ENCODE measurements at places on chromosomes 13 and 19. TPM values are rescaled to one million over a fixed set of nuclear protein-coding genes. Genes with fewer than 3 reads are reported as not detected.
A peak's percentile ranks its signal among the peaks of the same experiment; 100 is the strongest.

- DNase-seq = peak; percentile 46
These were observed 2.6 kb upstream of the PEPD start for GRCh38 chr19:33524024-33524664.

Gene FFAR1
- not detected for polyA plus RNA-seq

DNA sequence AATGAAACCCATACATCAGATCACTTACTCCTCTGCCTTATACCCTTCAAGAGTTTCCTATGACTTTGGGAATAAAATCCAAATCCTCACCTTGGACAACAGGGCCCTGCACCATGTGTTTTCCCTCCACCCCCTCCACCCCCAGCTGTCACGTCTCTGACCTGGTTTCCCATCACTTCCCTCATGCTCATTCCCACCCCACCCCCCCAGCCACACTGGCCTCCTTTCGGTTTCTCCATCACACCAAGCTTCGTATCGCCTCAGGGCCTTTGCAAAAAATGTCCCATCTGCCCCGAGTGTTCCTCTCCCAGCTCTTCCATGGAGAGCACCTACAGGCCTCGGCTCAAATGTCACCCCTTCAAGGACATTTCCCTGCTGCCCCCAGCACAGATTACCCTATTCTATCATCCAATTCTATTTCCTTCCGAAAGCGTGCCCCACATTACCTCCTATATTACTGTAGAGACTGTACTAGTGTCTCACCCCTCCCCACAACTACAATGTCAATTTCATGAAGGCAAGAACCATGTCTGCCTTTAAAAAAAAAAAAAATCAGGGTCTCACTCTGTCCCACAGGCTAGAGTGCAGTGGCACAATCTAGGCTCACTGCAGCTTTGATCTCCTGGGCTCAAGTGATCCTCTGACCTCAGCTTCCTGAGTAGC, 16.8 kb upstream of the FFAR2 start:
- DNase-seq = no peak

DNA sequence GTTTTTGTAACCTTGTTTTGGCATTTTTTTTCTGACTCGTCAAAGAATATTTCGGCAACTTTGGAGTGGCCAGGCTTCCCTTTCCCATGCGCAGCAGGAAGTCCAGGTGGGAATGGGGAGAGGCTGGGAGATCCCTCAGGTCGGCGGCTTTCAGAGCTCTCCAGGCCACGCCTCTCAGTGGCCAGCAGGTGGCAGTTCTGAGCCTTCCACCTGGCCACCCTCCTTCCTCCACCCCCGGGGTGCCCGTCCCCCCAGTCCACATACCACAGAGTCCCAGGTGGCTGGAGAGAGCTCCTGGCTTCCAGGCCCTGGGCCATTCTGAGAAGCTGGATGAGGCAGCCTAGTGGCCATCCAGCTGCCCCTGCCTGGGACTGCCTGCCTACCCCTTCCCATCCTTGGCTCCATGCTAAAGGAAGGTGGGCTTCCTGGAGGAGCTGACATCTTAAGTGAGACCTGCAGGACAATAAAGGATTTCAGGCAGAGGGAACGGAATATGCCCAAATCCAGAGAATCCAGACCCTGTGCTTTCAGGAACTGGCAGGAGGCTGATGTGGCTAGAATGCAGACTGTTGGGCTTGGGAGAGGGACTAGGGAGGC, 46.3 kb downstream of the CCNE1 start:
- DNase-seq = peak; percentile 82

DNA sequence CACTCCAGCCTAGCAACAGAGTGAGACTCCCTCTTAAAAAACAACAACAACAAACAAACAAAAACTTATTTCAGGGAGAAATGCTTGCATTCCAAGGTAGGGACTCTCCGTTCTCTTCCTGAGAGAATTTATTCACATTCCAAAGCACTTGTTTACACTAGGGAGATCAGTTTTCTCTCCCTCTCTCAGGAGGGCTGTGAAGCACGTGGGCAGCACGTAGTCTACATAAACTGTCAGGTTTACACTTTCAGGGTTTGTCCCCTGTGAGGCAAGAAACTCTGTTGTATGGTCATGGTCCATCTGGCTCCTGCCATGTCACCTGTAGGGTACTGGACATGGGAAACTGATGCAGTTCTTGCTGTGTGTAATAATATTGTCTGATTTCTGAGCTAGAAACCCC, 31.6 kb downstream of the WDR87 start:
- no peak for DNase-seq

Gene TTC9B
- 0.24 TPM for polyA plus RNA-seq

Gene ETV2
- polyA plus RNA-seq = 2.3 TPM

DNA sequence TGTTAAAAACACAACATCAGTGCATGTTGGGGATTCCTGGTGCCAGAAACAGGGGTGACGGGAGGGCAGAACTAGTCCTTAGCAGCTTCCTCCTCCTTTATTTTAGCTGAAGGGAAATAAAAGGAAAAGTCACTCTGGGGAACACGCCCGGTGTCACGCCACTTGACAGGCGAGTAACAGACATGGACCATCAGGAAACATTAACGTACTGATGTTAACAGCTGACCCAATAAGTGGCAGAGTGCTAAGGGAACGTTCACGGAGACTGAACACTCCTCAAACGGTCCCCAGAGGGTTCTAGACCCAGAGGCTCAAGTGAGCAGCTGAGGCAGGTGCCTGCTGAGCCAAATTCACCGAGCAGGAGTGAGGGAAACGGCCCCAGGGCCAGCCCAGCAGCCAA, 13.9 kb upstream of the EIF3G start:
- no peak for DNase-seq

Gene BCAM
- polyA plus RNA-seq = 84.3 TPM

DNA sequence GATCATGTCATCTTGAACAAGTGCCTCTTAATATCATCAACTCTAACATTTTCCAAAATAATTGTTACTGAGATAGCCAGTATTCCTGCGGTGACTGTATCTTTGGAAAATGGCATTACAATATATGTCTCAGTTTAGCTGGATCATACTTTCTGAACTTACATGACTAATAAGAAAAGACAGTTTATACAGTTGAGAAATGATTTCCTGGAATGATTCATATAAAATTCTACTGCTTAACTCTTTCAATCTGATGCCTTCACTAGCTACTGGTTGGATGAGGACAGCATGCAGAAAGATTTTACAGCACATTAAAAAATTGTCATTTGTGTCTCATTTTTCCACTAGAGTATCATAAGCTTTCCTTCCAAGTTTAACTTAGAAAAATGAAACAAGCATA, 302.1 kb downstream of the PCDH17 start:
- no peak for DNase-seq

Gene CEACAM20
- not detected for polyA plus RNA-seq

Gene ADAMTSL5
- 0.82 TPM for polyA plus RNA-seq

DNA sequence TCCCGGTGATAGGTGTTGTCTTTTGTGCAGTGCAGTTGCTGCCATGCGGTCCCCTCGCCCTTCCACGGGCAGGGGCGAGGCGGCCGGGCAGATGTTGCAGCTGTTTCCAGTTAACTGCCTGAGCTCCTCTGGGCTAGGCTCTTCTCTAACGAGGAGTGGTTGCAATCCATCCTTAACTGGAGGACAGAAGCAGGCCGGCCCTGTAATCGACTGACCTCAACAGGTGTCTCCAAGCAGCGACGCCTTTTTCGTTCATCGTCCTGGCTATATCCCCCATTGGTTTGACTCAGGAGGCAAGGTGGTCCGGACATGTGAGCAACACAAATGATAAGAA, 1.9 kb upstream of the TSC22D1 start:
- DNase-seq = no peak

DNA sequence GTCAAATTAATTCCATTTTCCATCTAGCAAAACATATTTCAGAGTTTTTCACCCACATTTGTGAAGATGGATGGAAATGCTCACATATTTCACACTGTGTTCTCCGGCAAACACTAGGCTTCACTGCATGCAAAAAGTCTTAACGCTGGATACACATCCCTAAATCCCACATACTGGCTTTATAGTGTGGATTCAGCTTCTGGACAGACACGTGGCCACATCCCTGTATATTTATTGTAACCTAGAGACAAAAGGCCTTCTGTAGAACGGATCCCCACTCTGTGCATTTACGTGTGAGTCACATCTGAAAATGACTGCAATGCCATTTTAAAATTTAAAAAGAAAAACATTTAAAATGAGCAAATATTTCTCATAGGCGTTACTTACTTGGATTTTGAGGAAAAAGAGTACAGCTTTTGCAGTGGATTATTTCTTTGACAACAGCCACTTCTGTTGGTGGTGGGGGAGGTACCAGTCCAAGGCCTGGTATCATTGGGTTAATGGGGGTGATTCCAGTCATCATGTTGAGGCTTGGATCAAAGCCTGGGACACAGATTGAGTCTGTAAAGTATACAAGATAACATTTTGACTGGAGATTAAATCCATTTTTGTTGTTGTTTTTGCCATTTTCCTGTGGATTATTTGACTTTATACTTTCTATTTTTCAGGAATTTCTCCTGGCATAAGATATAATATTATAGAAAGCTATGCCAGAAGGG, 337.7 kb downstream of the DNAJC15 start:
- no peak for DNase-seq

Gene GNA15
- polyA plus RNA-seq = 0.45 TPM

GRCh38 chr13:63696055-63696454, 2280.4 kb upstream of the PCDH20 start:
- DNase-seq = no peak

DNA sequence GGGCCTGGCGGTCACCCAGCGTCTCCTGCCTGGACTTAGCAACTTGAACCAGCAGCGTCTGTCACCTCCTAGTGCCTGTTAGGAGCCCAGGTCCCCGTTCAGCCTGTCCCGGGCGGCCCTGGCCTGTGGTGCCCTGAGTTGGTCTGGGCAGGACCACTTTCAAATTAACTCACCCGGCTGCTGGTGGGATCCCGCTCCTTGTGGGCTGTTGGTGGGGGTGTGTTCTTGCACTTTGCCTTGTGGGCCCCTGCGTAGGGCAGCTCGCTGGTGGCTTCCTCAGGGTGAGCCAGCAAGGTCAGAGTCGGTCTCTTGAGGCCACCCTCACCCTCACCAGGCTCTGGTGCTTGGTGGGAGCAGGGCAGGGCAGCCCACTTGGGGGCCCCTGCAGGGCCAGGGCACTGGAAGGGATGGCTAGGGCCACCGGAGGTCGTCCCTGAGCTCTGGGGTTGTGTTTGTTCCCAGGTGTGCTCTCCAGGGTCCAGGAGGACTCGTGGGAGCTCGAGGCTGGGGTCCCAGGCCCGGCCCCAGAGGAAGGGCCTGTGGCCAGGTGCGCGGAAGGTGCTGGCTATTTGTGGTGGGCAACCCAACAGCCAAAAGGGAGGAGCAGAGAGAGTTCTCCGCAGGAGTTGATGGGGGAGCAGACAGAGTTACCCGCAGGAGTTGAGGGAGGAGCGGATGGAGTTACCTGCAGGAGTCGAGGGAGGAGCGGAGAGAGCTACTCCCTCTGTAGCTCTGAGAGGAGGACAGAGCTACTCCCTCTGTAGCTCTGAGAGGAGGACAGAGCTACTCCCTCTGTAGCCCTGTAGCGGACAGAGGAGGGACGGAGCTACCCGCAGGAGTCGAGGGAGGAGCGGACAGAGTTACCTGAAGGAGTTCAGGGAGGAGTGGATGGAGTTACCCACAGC, 16.9 kb downstream of the TFDP1 start:
- DNase-seq = no peak

DNA sequence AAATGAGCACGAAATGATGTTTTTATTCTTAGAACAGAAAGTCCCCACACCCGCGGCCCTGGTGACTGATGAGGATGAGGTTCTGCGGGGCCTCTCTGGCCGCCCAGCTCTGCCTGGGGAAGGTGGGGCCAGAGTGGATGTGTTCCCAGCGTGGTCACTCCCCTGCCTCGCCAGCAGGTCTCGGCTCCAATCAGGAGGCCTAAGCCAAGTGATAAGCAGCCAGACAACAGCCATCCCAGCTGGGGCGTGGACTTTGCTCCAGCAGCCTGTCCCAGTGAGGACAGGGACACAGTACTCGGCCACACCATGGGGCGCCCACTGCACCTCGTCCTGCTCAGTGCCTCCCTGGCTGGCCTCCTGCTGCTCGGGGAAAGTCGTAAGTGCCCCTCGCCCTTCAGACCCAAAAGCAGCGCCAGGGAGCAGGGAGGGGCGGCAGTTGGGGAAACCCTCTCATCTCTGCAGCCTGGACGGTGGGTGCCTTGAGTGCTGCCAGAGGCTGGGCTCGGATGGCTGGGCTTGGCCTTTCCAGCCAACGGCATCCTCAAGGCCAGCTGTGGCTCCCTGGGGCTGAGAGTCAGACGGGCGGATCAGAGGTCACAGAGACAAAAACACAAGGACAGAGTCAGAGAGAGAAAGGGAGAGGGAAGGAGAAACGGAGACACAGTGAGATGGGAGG, at the start of gene F10:
TSS of gene F10 (plus strand) at position 250 of the 676 bp plus-strand sequence. CDS start at position 307, 57 bp downstream.
- DNase-seq = no peak

- no peak for DNase-seq
These were observed 102.0 kb downstream of the STARD13 start for GRCh38 chr13:33183431-33184111.

DNA sequence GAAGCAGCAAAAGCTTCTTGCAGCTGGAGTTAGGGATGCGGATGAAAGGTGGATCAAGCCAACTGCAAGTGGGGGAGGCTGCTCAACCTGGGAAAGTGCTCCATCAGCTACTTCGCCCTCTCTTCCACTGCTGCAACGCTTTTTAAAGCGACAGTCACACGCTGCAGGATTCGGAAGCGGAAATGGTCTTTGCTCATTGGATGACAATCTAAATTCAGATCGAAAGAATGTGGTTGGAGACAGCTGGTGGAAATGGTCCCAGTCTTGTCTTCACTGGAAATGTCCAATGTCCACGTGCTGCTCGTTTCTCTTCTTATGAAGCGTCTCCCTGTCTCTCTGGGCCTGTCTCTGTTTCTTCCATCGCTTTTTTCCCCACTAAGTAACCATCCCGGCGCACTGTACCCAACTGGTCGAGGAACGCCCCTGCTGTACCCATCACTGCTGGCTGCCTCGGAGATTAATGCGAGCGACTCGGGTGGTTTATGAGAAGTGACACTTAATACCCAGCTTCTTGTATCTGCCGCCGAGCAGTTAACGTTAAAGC, 2.1 kb upstream of the FGF9 start:
- DNase-seq = no peak

GRCh38 chr13:27868641-27869435, 51.0 kb upstream of the PDX1 start:
- DNase-seq = no peak

DNA sequence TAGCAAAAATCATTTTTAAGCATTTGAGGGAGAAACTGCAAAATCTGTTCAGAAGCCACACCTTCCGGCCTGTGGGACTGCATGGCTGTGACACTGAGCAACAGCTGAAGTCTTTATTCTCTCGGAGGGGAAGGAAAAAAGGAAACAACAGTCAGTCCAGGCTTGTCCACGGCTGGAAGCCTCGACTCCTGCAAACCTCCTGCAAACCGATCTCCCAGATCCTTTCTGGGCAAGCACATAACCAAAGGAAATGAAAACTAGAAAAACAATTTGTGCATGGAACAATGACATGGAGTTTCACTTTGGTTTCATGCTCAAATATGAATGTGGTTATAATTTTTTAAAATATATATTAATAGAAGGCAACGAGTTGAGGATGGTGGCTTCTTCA, 1.0 kb downstream of the COL4A1 start:
- DNase-seq = no peak

Gene APLP1
- polyA plus RNA-seq = 19.9 TPM

Gene NCAN
- polyA plus RNA-seq = 3.6 TPM

- DNase-seq = no peak
These were observed 11.3 kb upstream of the PLA2G4C start for GRCh38 chr19:48121909-48122371.

GRCh38 chr19:15897026-15897737, 692 bp downstream of the CYP4F2 start:
- no peak for DNase-seq

GRCh38 chr13:30982506-30982905, 50.0 kb downstream of the TEX26 start:
- no peak for DNase-seq
